NCI-H1417 treated with DMSO at 0.1 percent for 48 hours (cell line): ENCODE measurements at places on chromosomes 4 and X.

DNA sequence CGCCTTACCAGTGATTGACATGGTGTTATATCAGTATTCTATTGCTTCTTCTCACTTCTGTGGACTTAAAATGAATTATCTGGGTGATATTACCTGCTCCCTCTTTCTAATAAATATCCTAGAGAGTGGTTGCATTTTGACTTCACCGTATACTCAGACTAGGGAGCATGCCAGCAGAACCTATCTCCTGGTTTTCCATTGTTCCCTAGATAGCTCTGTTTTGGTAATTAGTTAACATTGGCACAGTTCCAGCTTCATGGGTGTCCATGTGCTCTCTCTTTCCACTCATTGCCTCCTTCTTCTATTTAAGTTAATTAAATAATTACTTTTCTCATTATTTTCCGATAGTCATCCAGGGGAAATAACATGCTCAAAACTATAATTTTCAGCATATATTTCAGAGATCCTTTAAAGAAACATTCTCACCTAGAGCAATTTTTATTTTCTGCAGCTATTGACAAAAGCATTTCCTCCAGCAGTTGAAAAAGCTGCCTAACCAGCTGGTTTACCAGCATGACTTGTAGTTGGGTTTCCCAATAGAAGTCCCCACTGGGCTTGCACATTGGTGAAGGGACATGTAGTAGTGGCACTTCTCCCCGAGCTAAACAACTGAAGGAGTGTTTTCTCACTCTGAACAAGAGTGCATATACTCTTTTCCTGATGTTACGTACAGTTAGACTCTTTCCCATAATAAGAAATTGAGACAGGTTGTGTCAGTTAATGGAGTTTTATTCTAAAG is 27.9 kb upstream of the PAPSS1 start:
- DNase-seq = peak; percentile 69

GRCh38 chr4:22686141-22686540 is 6.6 kb upstream of the GBA3 start:
- DNase-seq = peak; percentile 40

- DNase-seq = no peak
These were observed 3.3 kb upstream of the AWAT2 start for GRCh38 chrX:70052895-70053615.

- DNase-seq = no peak
These were observed 7.5 kb upstream of the BCOR start for GRCh38 chrX:40104985-40105834.

DNA sequence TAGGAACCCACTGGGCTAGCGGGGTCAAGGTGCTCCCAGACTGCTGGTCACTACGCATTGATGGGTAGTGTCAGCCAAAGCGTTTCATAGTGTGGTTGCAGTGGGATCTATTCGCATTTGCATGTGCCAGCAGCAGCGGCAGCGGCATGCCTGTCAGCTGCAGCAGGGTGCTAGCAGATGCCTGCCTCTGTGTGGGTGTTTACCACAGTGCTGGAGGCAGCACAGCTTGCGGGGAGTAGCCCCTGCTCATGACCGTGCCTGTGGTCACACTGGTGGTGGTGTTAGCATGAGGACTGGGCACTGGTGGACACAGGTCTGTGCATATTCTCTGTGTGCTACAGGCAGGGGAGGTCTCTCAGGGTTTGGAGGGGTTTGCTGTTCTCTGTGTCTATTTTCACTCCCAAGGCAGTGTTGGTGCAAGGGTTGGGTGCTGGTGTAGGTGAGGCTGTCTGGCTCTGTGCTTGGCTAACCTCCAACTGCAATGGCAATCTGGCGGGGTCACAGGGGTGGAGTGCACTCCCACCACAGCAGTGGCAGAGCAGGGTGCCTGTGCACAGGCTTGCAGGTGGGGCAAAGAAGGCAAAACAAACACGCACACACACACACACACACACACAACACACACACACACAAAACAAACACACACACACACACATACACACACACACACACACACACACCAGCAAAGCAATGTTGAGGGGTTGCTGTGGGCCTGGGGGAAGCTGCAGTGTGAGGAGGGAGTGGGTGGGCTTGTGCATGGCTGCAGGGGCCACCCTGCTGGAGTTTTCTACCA is 184.4 kb downstream of the GLUD2 start:
- no peak for DNase-seq

DNA sequence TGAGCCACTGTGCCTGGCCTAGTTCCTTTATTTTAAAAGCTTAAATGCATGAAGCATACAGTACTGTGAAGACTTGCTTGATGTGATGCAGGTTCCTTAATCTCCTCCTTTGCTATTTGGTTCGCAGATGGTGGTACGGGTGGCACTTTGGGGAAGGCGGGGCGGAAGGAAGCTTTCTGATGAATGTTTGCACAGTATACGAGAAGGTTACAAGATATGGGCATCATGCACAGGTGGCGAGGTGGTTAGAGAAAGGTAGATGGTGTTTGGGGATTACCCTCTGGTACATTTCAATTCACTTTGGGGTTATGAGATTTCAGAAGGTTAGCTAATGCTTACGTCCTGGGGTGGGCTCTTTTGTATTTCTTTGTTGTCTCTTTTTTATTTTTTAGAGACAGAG is 17.2 kb downstream of the RHOH start:
- no peak for DNase-seq

DNA sequence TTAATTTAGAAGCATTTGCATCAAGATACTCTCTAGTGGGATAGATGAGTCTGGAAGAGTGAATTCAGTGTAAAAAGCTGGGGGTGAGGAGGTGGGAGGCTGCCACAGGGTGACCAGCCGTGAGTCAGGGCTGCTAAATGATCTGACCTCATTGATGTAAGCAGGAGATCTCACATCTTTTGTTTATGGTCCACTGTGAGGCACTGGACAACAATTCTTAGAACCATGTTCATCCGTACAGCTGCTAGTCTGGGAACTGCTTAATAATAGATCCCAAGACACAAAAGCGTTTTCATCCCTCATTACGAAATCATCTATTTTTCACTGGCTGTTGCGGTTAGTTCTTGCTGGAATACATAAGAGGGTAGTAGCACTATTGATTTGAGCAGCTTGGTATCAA is 14.1 kb downstream of the KLF3 start:
- no peak for DNase-seq

DNA sequence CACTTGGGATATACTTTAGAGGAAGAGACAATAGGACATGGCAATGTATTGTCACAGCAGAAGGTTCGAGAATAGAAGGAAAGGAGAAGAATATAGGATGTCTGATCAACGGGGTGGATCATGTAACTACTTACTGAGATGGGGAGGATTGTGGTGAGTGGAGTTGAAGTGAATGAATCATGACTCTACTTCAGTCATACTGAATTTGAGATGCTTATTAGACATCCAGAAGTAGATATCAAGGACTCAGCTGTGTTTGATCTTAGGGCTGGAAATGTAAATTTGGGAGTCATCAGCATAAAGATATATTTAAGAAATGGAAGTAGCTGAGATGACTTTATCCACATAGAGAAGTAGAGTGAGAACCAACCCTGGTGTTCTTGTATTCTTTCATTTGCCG is 29.1 kb upstream of the DHX15 start:
- DNase-seq = no peak

- no peak for DNase-seq
These were observed at the start of gene SLITRK4 for GRCh38 chrX:143635915-143636314. TSS of gene SLITRK4 (minus strand) at chrX:143636101. CDS start at chrX:143631108, 4,993 bp downstream.

DNA sequence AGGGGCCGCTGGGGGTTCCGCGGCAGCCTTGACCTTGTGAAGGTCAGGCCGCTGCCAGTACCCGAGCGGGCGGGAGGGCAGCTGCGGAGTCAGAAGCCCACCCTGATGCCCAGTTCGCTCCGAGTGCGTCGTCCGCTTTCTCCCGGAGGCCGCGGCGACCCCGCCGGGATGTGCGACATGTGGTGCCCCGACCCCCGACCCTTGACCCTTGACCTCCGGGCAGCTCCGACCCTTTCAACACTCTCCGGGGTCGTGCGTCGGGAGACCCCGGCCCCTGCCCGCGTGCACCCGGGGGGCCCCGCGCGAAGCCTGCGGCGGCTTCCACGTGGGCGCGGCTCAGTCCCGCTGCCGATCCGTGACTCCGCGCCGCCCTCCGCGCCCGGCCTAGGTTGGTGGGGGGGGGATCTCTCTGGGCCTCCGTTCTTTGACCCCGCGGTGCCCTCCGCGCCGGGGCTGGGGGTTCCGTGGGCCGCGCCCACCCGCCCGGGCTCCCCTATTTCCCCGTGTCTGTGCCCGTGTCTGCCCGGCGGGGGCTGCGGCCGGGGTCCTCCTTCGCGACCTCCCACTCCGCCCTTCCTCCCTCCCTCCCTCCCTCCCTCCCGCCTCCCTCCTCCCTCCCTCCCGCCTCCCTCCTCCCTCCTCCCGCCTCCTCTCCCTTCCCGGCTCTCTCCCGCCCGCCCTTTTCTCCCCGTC is 609 bp upstream of the SLC25A6 start:
- no peak for DNase-seq

DNA sequence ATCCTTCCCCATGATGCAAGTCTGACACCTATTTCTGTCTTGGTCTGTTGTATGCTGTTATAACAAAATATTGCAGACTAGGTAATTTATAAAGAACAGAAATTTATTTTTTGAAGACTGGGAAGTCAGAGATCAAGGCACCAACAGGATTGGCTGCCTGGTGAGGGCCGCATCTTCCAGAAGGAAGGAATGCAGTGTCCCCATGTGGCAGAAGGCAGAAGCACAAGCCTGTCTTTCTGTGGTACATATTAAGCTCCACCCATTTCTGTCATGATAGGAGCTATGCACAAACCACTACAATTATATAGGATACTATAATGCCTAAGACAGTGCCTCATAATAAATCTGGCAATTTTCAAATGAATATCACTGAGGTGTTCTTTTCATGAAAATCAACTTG is 502.3 kb upstream of the DIAPH2 start:
- DNase-seq = no peak

- no peak for DNase-seq
These were observed 245.2 kb upstream of the TET2 start for GRCh38 chr4:104901438-104901837.

DNA sequence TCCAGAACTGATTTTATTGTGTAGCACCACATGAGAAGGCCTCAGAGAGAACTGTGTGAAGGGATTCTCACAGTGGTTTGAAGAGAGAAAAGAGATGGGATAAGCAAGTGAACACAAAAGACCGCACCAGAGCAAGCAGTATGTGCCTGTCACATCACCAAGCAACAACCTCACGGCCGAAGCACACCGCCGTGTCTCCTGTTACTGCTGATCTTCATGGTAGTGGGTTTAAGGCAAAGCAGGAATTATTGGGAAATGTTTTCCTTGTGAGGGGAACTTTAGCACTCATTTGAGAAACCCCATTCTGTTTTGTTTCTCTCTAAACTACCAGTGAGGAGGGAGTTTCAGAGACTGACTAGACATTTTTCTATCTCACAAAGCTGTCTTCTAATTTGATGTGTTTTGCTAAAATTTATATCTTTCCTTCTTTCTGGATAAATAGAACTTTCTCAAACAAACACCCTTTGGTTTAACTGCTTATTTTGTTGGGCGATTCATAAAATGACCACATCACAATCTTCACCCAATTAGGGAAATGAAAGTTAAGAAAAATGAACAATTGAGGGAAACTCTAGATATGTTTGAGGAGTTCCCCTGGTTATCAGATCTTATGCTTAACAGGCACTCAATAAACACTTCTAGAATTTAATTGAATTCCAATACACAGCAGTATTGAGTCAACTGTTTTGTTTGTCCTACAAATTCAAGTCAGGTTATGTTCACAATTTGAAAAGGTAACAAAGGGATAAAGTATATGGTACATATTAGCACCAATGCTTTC is 16.5 kb downstream of the SH3KBP1 start:
- DNase-seq = no peak

DNA sequence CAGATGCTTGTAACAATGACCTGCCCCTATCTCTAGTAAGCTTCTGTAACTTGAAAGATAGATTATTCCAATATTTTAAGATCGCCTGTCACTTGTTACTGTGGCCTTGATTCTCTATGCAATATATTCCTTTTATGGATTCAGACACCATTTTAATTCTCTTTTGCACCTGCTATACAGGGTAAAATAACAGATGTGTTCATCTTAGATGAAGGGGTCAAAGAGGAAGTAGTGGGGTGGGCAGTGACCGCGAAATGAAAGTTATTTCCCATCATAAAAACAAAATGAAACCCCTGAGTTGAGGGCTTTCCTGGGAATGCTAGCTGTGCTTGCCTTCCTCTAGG is 175.9 kb downstream of the TSPAN5 start:
- no peak for DNase-seq

DNA sequence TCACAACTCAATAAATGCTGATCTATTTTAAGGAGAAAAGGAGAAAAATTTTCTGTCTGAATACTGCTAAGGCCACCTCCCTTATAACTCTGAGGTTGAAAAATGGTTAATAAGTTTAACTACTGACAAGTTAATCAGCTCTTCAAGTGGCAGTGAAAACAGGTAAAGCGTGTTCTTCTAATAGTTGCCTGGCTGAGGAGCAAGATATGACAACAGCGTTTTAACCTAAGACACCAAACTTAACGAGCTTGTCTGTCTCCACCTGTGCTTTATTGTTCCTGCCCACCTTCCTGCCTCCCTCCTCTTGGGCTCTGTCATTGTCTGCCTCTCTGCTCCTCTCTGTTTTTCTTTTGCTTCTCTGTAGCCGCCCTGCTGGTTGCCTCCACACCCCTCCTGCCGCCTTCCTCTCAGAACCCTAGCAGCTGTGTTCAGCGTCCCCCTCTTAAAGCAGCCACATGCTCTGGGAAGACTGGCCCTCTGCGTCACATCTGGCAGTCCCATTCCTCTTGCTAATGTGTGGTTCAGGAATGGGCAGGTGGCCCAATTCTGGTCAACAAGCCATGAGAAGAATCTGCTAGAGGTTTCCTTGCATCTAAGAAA is 4.3 kb upstream of the TSPAN5 start:
- DNase-seq = no peak

DNA sequence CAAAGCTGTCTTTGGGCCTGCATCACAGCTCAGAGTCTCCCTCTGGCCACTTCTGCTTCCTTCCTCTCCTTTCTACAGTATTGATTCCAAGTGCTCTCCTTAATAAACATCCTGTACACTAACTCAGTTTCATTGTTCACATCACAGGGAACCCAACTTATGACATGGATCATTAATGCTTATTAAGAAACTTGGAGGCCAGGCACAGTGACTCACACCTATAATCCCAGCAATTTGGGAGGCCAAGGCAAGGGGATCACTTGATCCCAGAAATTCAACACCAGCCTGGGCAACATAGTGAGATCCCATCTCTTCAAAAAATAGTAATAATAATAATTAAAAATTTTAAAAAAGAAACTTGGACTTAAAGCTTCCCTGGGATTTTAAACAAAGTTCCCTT is 89.2 kb upstream of the EFHC2 start:
- DNase-seq = no peak

DNA sequence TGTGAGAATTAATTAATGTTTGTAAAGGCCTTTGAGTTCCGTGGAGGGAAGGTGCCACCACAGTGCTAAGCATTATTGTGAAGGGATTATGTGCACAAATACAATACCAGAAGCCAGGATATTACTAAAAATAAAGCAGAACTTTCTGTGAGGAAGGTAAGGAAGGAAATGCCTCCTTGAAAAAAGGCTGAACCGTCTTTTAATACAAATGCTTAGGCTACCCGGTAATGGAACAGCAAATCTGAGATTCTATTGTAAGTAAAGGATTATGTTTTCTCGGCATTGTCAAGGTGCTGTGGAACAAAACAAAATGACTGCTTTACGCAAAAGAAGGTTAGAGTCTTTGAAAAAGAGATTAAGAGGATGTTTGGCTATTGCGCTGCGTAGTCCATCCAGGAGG is 57.9 kb upstream of the SPRY1 start:
- no peak for DNase-seq

GRCh38 chr4:47915378-47915777 is 995 bp upstream of the NFXL1 start:
- no peak for DNase-seq

GRCh38 chrX:40508560-40508959 is 72.2 kb upstream of the ATP6AP2 start:
- DNase-seq = peak; percentile 7

- DNase-seq = no peak
These were observed 47.3 kb downstream of the ARHGAP24 start for GRCh38 chr4:85522277-85522676.
